ENCODE measurements at places on chromosomes 3 and 15.

DNA sequence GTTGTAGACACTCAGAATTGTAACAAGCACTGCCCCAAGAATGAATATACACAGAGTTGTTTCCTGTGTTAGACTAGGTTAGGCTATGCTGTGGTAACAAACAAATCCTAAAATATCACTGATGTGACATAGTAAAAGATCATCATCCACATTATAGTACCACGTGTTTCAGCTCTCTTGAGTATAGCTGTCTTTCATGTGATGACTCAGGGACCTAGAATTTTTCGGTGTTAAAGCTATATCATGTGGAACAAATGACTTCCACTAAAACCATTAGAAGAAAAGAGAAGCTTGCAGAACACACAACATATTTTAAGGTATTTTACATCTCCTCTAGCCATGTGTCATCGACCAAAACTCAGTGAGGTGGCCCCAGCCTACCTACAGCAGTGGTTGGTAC lies 307.9 kb upstream of the RBMS3 start:
- DNase-seq: no peak

- peak; percentile 60 for DNase-seq
Observed at GRCh38 chr3:112770032-112770626, 76.5 kb downstream of the CD200R1L start.

DNA sequence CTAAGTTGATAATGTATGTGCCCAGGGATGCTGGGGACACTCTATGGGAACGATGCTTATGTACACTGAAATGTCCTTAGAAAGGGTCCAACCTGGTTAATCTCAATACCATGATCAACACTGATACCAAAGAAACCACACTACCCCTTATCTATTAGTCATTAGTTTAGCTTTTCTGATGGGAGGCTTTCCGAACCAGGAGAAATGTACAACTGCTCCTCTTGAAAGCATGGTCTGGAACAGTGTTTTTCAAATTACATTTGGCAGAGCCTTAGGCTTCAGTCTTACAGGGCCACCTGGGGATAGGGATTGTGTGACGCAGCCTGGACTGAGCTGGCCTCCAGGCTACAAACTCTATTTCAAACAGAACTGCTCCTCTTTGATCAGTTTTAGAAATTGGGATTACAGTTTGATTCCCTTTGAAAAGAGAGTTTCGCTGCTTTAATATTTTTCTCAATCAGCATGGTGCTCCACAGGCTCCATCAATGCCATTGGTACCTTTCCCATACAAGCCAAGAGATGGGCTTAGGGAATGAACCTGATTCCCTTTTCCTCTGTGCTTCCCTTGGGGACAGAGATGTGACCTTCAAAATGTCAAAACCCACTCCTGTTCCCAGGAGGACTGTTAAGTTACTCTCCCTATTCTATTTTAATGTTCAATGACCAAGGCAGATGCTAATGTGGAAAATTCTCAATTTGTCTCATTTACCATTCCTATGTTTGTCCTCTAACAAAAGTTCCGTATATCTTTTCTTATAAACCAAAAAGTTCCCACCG lies 296.0 kb upstream of the ADAMTS9 start:
- no peak for DNase-seq

DNA sequence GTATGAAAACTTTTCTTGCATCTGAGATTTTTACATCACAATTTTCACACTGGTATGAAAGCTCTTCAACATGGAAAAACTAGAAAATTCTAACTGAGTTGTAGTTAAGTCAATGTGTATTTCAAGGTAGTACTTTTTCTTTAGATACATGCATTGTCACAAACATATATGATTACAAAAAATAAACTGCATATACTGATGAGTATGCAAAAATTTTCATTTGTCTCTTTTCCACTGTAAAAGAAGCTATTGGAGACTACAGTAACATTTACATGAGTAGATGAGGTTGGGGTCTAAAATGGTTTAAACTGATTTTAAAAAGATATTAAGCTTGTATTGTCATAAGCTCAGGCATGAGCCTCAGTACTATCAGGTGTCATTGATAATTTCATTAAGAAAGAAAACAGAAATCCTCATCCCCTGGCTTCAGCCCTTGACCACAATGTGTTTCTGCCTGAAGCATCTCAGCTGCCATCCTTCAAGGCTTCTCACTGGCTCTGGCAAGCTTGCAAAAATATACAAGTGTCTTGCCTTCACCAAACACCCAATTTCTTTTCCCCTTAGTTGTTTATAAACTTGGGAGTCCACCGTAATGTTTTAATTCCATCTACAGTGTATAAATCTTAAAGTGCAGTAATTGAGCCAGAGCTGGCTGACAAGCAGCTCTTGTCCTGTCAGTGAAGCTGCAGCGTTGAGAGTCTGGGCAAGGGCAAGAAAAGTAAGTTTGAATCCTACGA lies 71.9 kb downstream of the ALDH1A2 start:
- no peak for DNase-seq

DNA sequence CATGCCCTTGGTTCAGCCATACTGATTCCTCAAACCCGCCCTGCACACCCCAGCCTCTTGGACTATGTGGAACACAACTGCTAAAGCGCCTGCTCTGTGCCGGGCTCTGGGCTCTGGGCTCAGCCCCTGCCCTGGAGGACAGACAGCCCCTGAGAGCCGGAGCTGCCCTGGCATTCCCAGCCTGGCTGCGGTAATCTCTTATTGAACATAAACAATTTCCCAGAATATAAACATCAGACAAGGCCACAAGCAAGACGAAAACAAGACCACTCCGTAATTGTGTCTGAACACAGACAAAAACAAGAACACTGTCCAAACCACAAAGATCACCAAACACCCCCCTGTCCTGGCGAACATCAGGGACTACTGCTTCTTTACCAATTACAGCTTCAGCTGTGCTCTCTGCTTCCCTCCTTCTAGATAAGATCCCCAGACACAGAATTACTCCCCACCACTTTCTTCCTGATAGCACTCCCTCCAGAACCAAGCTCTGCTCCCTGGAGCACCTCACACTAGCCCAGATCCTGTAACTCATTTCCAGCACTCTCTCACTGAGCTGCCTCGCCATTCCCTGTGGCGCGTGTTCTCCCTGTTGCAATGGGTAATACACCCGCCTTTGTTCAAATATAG lies 57.1 kb upstream of the TLE3 start:
- DNase-seq: peak; percentile 87

GRCh38 chr15:96348112-96349027 lies 17.9 kb downstream of the NR2F2 start:
- DNase-seq: no peak

- DNase-seq: no peak
Observed at GRCh38 chr3:133127381-133127780, 89.2 kb downstream of the TMEM108 start.

- no peak for DNase-seq
Observed at GRCh38 chr3:71117572-71118247, 465.8 kb downstream of the FOXP1 start.

- no peak for DNase-seq
Observed at GRCh38 chr3:94378322-94378721, 315.5 kb downstream of the NSUN3 start.

DNA sequence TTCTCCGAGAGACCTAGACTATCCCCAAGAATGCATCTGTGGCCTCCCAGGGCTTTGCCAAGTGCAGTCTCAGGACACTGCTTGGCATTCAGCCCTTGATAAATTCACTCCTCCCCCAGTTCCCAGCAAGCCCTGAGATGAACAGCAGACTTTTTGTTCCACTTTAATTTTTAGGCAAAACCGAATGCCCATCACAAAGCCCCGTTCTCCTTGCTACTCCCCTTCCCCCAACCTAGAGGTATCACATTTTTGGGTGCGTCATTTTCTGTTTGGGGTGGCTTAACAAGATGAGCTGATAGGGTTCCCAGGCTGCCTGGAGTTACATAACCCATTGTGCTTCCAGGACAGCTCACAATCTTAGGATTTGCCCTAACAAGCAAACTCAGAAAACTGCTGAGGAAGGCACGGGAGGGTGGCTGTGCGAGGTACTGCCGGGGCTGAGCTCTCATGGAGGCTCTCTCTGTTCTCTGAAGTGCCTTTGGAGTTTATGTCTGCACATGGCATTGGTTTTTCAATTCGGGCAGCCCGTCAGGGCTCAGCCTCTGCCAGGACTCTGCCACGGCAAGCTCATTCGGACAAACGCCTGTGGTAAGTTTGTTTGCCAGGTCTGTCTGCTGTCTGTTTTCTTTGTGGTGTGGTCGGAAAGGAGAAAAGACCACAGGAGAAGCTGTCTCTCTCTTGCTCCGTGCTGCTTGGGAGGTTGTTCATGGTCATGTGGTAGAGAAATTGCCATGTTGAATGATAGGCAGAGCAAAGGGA lies at the start of gene TRAK1:
Gene TRAK1 (plus strand): TSS at position 385 of the 759 bp plus-strand sequence. CDS start 113 bp downstream, at position 498.
- peak; percentile 29 for DNase-seq

DNA sequence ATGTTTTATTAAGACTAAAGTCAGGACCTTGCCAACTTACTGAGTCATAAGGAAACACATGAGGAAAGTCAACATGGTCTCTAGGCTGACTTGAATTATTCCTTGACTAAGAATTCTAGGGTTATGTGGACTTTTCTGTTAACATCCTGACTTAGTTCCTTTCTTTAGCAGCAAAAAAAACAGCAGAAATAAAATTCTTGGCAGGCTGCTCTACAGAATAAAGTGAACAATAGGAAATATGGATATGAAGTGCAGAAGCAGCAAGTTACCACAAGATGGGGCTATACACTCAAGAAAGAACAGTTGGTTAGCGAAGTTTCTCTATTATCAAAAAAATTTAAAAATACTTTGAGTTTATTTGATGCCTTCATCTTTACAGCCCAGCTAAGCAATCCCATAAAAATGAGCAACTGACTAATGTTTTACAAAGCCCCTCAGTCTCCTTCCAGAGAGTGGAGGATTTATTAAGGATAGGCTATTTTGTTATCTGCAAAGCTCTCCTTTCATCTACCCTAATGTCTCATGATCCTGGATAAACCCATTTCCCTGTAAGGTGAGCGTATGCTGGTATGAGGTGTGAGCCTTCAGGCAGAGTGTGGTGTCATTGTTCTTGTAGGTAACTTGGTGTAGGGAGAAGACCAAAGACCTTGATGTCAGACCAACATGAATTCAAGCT lies 23.1 kb upstream of the MCCC1 start:
- DNase-seq: peak; percentile 64

DNA sequence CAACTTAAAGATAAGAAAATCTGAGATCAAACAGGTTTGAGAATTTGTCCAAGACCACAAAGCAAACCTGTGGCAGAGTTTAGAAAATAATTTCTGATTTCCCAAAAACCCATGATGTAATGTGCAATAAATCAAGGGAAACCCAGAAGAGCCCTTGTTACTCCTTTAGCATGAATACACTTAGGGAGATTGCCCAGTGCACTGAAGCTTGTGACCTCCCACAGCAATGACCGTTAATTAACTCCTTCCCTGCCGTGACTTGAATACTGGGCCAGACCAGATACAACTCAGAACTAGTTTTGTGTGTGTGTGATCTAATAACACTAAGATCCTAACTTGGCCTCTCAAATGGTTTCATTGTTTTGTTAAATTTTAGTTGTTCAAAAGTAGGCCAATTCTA lies 2.5 kb downstream of the PRKAR2A start:
- DNase-seq: no peak

- peak; percentile 27 for DNase-seq
Observed at GRCh38 chr3:46406788-46407611, at the start of the genes CCR5AS and CCRL2. CCR5AS (minus strand) TSS chr3:46407066. CCRL2 (plus strand) TSS chr3:46407259; CDS start chr3:46408080, 821 bp downstream.

GRCh38 chr3:32584660-32585059 lies 14.0 kb upstream of the DYNC1LI1 start:
- no peak for DNase-seq

DNA sequence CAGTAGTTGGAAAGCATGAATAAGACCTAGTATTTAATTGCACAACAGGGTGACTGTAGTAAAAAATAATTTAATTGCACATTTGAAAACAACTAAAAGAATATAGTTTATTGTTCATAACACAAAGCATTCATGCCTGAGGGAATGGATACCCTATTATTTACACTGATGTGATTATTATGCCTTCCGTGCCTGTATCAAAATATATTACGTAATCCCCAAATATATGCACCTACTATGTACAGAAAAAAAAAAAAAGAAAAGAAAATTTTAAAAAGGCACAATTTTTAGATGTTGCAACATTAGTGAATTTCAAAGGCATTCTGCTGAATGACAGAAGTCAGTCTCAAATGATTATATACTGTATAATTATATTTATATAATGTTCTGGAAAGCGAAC lies 647.2 kb upstream of the BCHE start:
- DNase-seq: no peak

DNA sequence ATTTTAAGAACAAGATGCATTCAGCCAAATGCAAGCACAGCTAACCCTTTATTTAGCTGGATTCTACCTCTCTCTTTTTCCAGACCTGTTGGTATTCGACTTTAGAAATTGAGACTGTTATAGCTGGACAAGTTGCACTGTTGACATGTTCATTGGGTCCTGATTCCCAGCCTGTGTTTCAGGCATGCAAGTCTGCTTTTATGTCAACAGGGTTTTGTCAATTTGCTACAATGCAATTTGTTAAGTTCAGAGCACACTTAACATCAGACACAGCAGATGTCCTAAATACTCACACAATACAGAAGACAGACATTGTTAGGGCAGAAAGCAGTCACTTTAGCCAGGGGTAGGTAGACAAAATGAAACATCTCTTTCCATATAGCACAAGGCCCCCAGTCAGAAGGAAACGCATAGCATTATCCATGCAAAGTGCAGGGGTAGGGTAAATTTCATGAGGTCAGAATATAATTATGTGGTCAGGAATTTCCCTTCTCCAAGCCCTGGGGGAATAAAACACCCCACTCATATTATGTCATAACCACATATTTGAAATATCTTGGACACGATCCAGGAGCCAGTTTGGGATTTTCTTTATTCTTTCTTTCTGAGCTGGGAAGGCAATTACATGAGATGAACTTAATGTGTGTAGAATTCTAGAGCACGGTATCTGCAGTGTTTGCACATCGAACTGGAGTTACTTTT lies 504.1 kb downstream of the NTRK3 start:
- DNase-seq: peak; percentile 52

- DNase-seq: no peak
Observed at GRCh38 chr15:75578173-75578947, 755 bp downstream of the PTPN9 start.

DNA sequence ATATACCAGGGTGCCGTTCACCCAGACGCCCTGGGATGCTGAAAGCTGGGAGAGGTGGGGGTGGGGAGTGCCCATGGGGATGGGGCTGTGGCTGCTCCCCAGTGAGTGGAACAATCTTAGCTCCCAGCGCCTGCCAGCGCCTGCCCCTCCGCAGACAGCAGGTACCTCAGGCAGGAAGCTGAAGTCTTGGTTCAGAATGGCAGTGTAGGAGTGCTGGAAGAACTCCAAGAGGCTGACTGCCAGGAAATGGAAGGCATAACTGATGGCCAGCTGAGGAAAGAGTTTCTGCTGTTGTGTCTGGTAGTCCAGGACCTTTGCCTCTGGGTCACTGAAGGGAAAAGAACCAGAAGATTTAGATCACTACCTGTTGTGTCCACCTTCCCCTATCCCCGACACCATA lies 8.4 kb downstream of the ACOX2 start:
- peak; percentile 53 for DNase-seq

DNA sequence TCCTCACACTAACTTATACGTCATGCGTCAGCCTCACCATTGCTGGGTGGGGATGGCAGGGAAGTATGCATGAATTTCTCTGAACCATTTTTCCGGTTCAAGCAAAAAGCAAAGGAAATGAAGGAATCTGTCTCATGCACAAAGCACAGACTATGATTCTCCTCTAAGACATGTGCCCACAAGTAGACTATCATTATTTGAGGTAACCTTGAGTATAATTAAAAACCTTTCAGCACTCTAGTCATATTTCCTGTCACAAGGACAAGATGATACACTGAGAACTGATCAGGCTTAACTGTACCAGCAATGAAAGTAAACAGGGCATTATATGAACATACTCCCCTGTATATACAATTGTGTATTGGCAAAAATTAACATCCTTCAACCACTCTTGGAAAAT lies 56.7 kb upstream of the TSC22D2 start:
- no peak for DNase-seq

GRCh38 chr15:52114261-52115055 lies 1.9 kb upstream of the BCL2L10 start:
- no peak for DNase-seq
